Hematopoietic multipotent progenitor cell treated with erythropoietin and hydrocortisone succinate and interleukin-3 and kit ligand, for 8 days (in vitro differentiated cells): ENCODE measurements at places on chromosomes 13 and 19.

DNA sequence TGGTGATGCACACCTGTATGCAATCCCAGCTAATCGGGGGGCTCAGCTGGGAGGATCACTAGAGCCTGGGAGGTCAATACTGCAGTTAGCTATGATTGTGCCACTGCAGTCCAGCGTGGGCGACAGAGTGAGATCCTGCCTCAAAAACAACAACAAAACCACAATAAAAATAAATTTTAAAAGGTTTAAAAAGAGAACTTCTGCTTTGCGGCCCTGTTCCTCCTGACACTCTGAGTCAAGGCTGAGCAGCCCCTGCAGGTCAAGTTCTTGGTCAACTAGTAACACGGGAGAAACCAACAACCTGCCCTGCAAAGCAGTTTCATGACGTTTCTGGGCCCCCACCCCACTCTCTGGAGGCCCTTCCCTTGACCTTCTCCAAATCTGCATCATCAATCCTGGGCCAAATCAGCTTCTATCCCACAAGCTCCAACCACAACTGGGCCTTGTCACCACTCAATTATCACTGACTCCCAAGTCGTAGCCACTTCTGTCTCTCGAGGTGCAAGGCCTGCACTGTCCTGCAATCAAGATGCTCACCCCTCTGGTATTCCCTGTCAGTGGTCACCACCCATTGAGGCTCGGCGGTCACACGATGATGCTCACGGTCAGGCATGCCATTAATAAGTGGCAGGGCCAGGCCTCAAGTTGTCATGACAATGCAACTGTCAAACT, 7.5 kb downstream of the ELAVL1 start:
- DNase-seq, result no peak

- DNase-seq, result peak; percentile 9
Measured at GRCh38 chr19:7772752-7773291, 9.8 kb downstream of the CLEC4M start.

DNA sequence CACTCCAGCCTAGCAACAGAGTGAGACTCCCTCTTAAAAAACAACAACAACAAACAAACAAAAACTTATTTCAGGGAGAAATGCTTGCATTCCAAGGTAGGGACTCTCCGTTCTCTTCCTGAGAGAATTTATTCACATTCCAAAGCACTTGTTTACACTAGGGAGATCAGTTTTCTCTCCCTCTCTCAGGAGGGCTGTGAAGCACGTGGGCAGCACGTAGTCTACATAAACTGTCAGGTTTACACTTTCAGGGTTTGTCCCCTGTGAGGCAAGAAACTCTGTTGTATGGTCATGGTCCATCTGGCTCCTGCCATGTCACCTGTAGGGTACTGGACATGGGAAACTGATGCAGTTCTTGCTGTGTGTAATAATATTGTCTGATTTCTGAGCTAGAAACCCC, 31.6 kb downstream of the WDR87 start:
- no peak for DNase-seq

- DNase-seq, result no peak
Measured at GRCh38 chr19:46065486-46066071, 24.8 kb upstream of the IGFL4 start.

- DNase-seq, result no peak
Measured at GRCh38 chr19:45564131-45564780, 20.3 kb downstream of the OPA3 start.

DNA sequence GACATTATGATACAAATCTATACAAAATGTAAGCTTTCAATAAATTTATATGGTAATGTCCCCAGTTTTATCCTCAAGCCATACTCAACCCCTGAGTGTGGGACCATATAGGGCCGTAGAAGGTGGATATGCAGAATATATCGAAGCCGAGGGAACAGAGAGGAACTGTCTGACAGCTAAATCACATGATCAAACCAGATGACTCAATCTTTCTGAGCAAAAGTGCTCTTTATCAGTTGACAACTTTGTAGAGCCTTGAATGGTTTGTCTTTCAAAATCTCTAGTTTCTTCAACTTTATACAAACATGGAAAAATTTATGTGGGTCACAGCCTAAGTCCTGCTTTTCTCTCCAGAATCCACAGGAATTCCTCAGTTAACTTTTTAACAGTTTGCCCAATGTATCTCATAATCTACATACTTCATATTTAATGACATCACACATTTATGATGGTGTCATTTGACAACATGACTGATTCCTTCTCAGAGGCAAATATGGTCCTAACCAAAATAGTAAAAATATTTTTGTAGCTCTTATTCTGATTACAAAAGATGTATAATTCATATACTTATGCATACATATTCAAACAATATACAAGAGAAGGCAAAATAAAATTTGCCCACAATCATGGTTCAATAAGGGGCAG, 673.0 kb upstream of the GPC6 start:
- no peak for DNase-seq

DNA sequence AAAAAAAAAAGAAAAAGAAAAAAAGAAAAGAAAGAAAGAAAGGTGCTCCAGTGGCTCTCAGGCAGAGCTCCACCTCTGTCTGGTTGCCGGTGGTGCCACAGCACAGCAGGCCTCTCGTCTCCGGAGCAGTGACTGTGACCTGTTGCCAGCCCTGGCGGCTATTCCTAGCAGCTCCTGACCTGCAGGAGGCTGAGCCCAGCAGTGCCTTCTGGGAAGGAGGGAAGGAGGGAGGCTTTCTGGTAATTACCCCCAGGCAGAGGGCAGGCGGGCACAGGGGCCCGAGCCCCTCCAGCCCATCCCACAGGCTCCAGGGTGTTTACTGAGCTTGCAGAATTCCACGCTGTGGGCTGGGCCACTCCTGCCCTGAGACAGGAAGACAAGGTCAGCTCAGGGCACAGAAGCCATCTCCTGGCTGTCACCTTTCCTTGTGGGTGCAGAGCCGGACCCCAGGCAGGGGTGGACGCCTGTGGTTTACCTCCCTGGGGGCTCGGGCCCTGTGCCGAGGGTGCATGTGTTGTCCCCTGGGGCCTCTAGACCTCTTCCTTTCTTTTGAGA, 77.9 kb downstream of the GNG7 start:
- DNase-seq, result no peak

DNA sequence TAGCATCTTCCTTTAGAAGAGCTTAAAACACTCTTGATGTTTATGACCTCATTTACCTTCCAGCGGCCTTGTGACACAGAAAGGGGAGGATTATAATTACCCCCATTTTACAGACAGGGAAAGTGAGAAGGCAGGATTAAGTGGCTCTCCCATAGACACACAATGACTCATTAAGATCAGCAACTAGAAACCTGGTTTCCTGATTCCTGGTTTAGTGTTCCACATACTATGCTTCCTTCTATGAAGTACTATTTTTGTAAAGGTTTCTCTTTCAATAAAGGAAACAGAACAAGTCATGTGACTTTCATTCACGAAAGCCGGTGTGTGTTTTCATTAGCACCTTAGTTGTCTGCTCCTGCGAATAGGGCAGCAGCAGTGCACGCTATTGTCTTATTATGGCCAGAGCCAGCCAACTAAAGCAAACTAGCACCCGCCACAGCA, 8.3 kb downstream of the IRS2 start:
- DNase-seq, result no peak

DNA sequence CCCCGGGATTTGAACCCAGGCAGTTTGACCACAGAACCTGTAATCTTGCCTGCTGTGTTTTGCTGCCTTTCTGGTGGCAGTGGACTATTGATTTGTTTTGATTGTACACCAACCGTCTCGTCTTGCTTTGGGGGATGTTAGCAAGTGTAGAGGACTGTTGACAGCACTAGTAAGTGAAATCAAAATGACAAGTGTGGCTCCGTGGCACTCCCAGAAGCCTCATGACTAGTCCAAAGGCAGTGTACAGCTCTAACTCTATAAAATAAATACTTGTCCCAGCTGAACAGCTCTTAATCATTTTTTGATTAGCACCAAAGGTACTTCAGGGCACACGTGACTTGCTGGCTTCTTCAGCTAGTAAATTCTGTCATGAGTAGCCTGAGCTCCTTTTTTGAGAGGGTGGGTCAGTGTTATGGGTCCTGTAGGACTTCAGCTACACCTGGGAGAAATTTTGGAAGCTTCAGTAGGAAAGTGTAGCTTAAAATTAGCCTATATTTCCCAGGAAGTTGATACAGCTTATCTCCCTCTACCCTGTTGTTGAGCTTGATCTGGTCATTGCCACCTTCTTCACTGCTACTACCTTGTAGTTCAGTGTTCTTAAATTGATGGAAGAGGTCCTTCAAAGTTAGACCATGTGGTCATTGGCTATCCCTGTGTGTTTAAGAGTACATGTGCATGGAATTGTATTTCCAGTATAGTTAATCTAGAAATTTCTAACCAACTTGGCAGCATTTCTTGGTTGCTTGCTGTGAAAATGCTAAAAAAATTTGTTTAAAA, 15.1 kb downstream of the TM9SF2 start:
- DNase-seq, result no peak

DNA sequence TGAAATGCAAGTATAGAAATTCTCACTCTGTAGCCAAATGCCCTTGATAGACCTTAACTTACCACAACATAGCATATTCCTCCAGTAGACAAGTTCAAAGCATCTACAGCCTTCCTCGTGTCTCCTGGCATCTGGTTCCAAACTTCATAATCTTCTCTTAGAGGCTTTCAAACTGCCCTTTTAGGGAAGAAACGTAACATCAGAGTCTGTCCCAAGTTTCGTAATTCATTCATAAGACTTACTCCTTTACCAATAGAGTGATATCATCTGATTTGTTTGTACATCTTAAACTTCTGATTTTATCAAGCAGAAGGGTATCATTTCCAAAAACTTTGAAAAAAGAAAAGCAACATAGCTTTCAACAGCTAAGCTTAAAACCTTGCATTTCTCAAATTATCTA, 137.4 kb downstream of the SPRY2 start:
- DNase-seq, result no peak

- DNase-seq, result peak; percentile 93
Measured at GRCh38 chr19:6238256-6238642, 41.5 kb downstream of the MLLT1 start.

- peak; percentile 85 for DNase-seq
Measured at GRCh38 chr19:4139614-4140236, 13.7 kb upstream of the CREB3L3 start.

DNA sequence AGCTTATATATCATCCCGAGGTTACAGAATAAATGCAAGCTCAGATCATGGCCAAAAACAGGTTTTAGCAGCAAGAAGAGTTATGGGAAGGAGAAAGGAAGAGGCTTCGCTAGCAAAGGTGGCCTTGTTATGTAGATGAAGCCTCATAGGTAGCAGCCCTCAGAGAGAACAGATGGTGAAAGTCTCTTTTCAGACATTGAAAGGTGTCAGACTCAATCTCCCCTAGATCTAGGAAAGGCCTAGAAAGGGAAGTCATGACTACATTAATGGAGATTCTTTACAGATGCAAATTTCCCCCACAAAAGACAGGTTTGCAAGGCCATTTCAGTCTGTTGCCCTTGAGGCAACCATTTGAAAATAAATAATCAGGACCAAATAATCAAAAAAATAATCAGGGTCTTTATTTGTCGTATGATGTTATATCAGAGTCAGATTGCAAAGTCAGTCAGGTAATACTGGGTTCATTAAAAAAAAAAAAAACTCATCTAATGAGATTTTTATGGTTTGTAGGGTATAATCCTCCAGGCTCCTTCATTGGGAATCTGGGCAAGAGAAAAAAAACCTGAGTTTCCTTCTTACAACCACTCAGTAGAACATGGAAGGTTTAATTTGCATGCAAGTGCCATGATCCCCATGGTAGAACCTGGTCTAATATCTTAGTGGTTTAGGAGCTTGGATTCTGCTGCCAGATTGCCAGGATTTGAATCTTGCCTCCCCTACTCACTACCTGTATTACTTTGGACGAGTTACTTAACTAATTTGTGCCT, 50.8 kb upstream of the HTR2A start:
- no peak for DNase-seq

GRCh38 chr19:53254411-53255341, at the start of gene ZNF677:
ZNF677 (minus strand) TSS chr19:53254873; CDS start chr19:53251550, 3,323 bp downstream.
- peak; percentile 84 for DNase-seq

- no peak for DNase-seq
Measured at GRCh38 chr13:74987124-74987690, 494.8 kb downstream of the TBC1D4 start.

DNA sequence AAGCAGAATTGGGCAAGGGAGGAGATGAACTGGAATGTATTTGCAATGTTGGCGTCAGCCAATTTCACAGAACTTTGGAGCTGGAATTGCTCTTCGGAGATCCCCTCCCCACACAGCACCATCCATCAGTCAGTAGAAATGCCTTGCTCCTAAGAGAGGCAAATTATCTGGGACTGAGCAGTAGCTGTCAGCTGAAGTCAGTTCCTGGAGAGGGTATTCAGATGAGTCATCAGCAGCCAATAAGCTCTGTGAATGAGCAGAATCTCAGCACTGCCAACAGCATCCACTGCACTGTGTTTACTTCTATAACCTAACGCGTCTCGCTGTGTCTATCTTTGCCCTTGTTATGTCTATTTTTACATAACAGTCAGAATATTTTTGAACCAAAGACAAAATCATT, 213.7 kb downstream of the SLITRK5 start:
- DNase-seq, result no peak

DNA sequence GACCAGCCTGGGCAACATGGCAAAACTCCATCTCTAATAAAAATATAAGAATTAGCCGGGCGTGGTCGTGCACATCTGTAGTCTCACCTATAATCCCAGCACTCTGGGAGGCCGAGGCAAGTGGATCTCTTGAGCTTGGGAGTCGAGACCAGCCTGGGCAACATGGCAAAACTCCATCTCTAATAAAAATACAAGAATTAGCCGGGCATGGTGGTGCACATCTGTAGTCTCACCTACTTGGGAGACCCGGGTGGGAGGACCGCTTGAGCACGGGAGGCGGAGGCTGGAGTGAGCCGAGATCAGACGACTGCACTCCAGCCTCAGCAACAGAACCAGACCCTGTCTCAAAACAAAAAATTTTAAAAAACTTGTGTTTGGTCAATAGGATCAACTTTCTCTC, 7.7 kb downstream of the SLC25A30 start:
- no peak for DNase-seq

DNA sequence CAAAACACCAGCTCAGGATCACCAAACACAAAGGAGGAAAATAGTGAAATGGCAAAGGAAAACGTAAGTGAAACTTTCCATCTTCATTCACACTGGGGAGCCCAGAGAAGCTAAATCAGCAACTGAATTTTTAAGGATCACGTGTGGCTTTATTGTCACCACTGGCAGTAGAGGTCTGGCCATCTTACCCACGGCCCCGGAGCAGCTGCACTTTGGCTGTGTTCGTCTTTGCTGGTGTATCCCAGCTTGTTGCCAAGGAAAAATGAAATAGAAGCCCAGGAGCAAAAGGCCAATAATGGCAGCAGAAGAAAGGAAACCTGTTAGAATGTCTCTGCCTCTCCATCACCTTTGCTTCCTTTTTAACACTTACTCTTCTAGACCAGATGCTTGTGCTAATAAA, 274.7 kb downstream of the FOXO1 start:
- DNase-seq, result no peak

DNA sequence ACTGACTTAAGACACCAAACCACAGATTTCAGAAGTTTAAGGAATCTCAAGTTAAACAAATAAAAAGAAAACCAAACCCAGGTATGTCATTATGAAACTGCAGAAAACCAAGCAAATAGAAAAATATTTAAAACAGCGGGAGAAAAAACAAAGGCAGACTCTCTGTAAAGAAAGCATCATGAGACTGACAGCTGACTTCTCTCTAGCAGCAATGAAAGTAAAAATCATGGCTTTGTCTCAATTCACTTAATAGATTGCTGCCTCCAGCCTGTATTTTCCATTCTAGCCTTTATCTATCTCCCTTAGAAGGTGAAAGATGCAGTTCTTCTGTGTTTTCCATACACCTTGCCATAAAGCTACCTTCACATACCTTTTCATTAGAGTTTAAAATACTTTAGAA, 131.1 kb upstream of the IPO5 start:
- DNase-seq, result no peak

- DNase-seq, result no peak
Measured at GRCh38 chr19:17685451-17686022, 2.6 kb downstream of the UNC13A start.
